ENCODE measurements at places on chromosomes 7 and 10. TPM values are rescaled to one million over a fixed set of nuclear protein-coding genes. Genes with fewer than 3 reads are reported as not detected.
A peak's percentile ranks its signal among the peaks of the same experiment; 100 is the strongest.

NPSR1 gene
- total RNA-seq, result not detected

PVRIG gene
- total RNA-seq, result not detected

NODAL gene
- not detected for total RNA-seq

POR gene
- total RNA-seq, result 75.0 TPM

GIMAP4 gene
- total RNA-seq, result not detected

BAMBI gene
- 28.5 TPM for total RNA-seq

SSBP1 gene
- 126 TPM for total RNA-seq

TUBB8 gene
- total RNA-seq, result not detected

WDR86 gene
- 0.13 TPM for total RNA-seq

NME8 gene
- not detected for total RNA-seq

LLCFC1 gene
- not detected for total RNA-seq

SRRM3 gene
- 0.51 TPM for total RNA-seq

- DNase-seq, result peak; percentile 21
Measured at GRCh38 chr7:64312826-64313225, 935 bp upstream of the ZNF736 start.

DNA sequence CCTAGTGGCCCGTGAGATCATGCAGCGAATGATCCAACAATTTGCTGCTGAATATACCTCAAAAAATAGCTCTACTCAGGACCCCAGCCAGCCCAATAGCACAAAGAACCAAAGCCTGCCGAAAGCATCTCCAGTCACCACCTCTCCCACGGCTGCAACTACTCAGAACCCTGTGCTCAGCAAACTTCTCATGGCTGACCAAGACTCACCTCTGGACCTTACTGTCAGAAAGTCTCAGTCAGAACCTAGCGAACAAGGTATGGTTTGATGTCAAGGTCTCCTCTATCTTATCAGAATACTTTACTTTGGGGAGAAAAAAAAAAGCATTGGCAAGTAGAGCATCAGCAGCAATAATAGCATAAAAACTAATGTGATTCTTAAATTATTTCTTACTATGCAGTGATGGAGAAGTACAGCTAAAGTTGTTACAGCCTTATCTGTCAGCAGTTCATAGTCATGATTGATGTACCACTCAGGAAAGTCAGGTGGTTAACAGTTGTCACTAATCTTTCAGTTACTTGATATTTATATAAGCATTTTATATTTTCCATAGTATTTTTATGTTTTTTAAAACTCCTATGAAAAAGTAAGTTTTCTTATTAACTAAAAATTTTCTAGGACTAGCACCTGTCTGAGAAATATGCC, 117.1 kb downstream of the LCOR start:
- no peak for DNase-seq

GRCh38 chr7:96055717-96056116, 266.2 kb downstream of the SLC25A13 start:
- no peak for DNase-seq

DNA sequence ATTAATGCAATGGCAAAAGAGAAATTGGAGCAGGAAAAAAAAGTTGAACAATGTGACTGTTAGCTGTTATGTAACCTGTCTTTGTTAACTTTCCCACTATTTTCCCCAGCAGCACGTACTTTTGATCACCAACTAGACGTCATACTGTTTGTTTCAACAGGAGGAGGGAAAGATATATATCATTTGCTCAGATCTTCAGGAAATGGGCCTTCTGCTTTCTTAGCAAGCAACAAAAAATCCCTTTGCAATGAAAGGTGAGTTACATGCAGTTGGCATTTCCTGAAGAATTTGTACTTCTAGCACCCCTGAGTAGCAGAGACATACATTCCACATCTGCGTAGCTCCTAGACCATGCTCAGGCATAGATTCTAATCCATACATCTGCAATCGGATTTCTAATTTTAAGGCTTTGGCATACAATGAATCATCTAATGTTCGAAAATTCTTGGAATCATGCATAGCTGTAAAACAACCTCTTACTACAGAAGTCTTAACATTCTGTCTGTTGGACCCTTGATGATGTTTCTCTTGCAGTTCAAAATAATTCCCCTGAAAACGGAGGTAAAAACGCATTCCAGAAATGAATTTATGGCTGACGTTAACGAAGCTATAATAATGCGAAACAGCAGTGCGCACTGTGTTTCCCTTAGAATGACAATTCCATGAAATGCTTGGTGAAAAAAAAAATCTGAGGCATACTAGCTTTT, 286.9 kb upstream of the MGMT start:
- no peak for DNase-seq

DNA sequence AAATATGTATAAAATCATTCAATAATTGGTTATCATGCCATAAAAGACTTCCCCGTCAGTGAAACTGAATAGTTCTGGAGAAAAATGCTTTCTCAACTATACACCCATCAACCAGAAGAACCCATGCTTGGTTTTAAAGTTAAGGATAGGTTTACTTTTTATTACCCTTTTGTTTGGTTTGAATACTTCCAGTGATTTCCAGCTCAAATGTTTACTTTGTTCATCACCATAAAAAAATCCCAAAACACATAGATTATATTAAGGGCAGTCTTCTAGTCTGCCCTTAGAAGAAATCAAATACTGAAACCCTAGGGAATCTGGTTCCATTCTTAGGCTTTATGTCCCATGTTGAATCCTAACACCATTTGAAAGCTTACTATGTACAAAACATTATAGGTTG, 49.2 kb downstream of the PTTG1IP2 start:
- no peak for DNase-seq

DNA sequence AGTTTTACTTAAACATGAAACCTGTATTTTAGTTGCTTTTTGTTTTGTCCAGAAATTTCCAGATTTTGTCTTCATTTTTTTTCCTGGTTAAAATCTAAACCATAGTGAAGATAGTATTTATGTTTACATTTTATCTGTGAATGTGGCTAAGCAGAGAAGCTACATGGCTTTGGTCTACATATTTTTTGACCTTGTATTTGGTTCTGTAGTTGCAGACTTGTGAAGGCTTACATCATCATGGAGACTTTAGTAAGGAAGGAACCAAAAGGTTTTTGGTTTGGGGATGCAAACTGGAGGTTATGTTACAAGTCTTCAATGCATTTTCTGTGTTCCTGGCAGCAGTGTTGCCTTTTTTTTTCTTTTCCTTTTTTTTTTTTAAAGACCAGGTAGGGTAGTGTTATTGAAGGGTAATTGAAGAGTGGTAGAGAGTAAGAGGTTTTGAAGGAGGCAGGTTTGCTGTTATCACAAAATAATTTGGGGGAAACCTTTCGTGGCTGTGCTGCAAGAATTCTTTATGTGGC, 30.9 kb upstream of the VDAC2 start:
- no peak for DNase-seq

DNA sequence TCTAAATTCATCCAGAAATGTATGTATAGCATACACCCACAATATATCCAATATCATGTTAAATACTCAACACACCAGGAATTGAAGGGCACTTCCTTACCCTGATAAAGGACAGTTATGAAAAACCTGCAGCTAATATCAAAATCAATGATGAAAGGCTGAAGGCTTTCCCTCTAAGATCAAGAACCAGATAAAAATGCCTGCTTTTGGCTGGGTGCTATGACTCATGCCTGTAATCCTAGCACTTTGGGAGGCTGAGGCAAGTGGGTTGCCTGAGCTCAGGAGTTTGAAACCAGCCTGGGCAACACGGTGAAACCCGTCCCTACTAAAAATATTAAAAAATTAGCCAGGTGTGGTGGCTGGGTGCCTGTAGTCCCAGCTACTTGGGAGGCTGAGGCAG, 21.6 kb upstream of the UPP1 start:
- DNase-seq, result no peak

- DNase-seq, result peak; percentile 46
Measured at GRCh38 chr10:46544989-46545791, 11.3 kb downstream of the GPRIN2 start.

DNA sequence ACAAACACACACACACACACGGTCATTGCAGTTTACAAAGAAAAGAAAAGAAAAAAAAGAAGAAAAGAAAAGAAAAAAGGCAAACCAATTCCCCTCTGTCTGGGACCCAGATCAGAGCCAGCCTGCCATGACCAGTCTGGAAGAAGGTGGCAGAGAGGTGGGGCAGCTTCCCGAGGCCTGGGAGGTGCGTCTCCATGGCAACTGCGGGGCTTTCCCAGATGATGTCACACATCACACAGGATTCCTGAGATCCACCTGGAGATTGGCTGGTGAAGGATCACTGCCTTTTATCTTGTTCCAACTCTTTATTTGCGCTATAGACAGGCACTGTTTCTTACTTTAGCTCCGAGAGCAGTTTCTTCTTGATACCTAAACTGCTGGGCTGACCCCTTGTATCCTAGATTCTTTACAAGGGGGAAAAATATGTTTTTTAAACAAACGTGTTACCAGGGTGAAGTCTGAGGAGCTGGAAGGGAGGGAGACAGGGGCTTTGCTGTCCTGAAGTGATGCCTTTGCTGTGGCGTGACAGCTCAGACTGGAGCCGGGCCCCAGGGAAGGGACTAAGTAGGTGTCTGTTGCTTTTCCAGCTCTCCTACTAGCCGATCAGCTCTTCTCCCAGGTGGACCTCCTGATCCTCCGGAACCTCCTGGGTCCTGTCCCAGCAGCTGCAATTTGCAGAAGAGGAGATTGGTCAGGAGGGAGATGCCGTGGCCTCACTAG, 298.5 kb downstream of the KLF6 start:
- DNase-seq, result peak; percentile 96

- no peak for DNase-seq
Measured at GRCh38 chr10:19800161-19800560, 16.1 kb upstream of the PLXDC2 start.

DNA sequence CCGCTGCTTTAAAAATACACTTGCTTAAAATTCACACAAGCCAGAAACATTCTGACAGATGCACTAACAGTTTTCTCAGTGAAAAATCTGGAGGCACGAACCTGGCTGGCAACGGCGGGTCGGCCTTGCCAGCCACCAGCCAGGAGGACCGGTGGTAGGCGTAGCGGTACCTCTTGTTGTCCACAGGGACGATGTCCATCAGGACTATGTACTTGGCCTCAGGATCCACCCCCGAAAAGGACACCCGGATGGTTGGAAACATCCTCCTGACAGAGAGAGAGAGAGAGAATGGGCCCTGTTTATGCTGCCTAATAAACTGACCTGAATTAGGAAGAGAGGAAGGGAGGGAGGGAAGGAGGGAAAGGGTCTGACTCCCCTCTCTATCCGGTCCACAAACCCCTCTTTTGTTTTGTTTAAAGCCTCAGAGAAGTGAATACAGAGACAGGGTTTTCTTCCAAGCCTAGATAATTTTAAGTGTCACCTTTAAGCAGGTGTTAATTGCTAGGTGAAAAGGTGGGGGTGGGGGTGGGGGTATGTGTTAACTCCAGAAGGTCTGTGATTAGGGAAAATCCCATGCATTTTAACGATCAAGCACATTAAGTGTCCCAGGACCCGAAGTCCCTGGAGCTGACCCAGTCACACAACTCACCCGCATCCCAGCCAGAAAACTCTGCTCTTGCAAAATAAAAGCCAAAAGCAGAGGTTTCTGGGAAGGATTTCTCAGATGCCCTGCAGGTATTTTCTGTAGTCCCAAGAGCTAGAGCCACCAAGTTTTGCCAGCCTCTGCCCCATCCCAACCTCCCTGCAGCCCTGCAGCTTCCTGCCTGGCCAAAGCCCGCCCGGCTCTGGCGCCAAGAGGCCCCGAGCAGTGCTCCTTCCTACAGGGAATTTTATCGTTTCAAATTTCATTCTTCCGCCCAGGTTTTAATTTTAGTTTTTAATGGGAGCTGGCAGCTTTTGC, 5.0 kb downstream of the TBX20 start:
- no peak for DNase-seq

- DNase-seq, result no peak
Measured at GRCh38 chr7:131285556-131285955, 42.1 kb upstream of the MKLN1 start.

DNA sequence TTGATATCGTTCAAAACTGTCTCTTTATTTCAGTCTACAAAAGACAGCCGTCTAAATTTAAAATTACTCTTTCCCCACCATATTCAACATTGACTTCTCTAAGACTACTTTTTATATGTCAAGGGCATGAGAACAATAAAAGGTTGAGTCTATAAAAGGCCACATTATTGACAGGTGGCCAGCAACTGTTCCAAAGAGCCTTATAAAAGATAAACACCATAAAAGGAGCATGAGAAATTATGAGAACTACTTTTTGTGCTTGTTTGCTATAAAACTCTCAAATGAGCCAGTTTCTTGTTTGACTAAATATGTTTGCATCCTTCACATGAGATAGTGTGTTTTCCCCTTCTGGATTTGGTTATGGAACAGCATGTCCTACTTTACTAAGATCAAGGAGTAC, 189.2 kb downstream of the THSD7A start:
- no peak for DNase-seq

DNA sequence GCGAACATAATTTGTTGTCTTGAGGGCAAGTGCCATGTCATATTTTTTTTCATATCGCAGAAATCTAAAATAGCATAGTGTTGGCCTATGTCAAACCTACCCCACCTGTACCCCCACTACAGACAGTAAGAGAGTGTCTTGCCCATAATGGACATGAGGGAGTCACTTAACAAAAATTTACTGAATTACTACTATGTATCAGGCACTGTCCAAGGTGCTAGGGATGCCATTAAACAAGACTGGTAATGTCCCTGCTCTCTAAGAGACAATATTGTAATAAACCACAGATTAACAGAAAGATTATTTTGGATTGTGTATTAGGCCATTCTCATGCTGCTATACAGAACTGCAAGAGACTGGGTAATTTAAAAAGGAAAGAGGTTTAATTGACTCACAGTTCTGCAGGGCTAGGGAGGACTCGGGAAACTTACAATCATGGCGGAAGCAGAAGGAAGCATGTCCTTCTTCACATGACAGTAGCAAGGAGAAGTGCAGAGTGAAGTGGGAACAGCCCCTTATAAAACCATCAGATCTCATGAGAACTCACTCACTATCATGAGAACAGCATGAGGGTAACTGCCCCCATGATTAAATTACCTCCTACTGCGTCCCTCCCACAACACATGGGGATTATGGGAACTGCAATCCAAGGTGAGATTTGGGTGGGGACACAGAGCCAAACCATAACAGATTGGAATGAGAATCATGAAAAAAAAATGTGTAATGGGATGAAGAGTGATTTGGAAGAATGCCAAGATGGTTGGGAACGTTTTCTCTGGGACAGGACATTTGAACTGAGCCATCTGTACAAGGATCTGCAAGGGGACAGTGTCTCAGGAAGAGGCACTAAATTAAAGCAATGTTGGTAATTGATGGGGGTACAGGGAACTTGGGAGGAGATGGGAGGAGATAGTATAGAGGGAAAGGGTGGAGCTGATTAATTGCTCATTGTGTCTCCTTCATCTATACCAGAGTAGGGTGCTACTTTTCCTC, 108.5 kb downstream of the FAM107B start:
- DNase-seq, result peak; percentile 25

GRCh38 chr7:113131367-113131766, 13.0 kb upstream of the SMIM30 start:
- DNase-seq, result no peak

GRCh38 chr10:6406220-6407033, 173.6 kb downstream of the PRKCQ start:
- peak; percentile 33 for DNase-seq

DNA sequence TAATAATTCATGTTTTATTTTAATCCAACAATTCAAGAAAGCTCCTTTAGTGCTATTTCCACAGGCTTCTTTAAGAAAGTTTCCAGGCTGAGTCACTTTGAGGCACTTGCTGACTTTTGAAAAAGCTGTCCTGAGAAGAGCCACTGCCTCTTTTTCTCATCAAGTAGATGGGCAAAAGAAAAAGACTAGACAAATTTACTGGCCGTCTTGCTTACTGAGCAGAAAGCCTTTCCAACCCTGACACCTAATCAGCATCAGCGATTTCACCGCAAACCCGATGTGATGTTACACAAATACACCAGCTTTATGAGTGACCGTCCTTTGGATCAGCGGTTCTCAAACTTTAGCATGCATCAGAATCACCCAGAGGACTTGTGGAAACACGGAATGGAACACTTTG, 24.3 kb downstream of the CTTNBP2 start:
- no peak for DNase-seq
